Kidney tubule cell (primary cell): ENCODE measurements at places on chromosomes 4 and X.
A peak's percentile ranks its signal among the peaks of the same experiment; 100 is the strongest.

DNA sequence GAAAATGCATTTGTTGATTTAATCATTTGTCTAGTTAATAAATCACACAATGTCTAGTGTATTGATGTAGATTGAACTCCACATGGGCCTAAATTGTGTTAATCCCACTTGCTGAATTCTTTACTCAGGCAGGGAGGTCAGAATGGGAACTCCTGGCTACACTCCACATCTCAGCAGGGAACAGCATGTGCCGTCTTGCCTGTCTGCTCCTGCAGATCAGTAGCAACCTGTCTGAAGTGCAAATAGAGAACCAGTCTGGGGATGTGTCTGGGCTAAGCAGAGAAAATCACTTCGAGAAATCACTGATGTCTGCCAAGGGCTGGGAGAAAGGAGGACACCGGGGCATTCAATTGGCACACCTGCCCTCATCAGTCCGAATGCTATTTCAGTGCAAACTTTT is 16.5 kb upstream of the MXRA5 start:
- no peak for DNase-seq

GRCh38 chrX:69535661-69536060 is 31.5 kb downstream of the NALF2 start:
- DNase-seq: no peak

DNA sequence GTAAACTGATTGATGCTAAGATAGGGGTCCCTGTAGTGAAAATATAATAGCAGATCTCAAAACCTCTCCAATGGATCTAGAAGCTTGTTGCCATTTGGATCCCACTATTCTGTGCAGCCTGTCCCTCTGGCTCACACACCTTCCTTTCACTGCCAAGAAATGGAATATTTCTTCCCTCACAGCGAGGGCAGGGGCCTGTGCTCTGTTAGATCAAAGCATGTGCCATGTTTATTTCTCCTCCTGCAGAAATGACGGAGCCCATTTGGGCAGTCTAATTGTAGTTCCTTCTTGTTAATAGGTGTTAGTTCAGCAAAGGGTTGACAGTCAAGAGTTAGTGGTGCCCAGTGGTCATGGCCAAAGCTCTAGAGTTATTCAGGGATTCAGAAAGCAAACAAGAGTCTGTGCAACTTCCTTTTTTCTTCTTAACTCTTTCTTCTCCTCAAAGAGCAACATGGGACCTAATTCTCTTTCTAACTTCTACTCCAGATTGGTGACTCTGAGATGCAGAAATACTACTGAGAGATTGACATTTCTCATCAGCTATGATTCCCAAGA is 106.8 kb downstream of the STOX2 start:
- DNase-seq: no peak

GRCh38 chr4:22407361-22407760 is 108.5 kb downstream of the ADGRA3 start:
- no peak for DNase-seq

- DNase-seq: peak; percentile 9
These were observed 558.9 kb downstream of the SPOCK3 start for GRCh38 chr4:166675411-166675810.

DNA sequence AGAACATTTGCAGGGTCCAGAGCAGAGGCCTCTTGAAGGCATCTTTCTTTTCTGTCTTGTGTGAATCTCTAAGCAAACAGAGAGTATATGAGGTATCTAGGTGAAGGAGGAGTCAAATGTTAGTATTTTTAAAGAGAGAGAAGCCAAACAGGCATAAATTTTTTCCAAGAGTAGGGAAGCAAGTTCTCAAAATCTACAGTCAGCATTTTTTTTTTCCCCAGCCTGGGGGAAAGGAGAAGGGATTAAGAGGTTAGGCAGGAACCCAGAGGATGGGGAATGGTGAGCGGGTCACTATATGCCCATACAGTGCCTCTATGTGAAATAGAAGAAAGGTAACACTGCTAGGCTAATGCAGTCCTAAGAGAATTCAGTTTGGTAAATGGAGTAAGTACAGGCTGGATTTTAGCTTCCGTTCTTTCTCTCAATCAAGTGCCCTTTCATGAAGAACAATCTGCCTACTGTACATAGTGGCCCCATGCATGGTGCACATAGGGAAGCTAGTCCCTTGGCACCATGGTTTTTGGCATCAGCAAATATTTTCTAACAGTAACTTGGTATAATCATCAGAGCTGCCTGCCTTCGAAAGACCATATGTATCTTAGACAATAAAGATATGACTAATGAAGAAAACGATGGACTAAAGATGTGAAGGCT is 163.1 kb upstream of the MAB21L2 start:
- no peak for DNase-seq

GRCh38 chr4:4862665-4863482 is 3.4 kb downstream of the MSX1 start:
- no peak for DNase-seq

DNA sequence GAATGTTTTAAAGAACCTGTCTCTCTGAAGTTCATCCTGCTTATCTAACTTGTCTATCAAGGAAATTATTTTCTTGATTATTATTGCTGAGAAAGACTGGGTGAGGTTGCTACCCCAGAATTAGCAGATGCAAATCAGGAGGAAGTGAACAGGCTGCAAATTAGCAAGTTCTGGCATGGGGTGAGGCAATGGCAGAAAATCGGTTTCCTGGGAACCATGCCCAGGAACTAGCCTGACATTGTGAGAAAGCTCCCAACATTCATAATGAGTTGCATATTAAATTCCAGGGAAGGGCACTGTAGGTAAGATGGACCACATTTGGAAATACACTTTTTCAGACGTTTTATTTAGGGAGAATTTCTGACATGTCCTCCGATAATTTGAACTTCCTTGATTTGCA is 11.6 kb downstream of the ARSF start:
- no peak for DNase-seq

DNA sequence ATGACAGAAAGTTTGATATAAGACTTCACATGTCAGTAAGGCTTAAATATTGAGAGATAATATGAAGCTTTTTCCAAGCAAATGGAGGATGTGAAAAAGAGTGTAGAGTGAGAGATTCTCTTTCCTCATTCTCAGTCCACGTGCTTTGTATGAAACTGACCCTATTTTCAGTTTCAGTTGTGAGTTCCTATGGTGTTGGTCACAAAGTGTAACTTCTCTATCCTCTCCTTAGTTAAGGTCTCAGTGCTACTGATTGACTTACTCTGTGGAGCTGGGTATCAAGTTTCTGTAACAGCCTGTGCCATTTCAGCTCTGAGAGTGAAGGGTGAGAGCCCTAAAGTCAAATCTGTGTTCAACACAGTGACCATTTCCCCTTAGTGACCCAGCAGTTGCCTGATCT is 277.2 kb downstream of the EPHA5 start:
- DNase-seq: peak; percentile 13

GRCh38 chrX:1093121-1093520 is 119.3 kb downstream of the CRLF2 start:
- no peak for DNase-seq

DNA sequence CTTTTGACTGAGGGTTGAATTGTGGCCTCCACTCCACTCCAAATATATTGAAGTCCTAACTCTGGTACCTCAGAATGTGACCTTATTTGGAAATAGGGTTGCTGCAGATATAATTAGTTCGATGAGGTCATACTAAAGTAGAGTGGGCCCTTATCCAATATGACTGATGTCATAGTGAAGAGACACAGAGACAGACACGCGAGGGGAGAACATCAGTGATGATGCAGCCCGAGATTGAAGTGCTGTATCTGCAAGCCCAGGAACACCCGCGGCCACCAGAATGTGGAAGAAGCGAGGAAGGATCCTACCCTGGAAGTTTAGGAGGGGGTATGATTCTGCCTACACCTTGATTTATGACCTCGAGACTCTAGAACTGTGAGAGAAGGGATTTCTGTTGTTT is 279.0 kb downstream of the ANKRD50 start:
- DNase-seq: no peak

- DNase-seq: peak; percentile 98
These were observed 9.4 kb downstream of the IL15 start for GRCh38 chr4:141645611-141646340.

GRCh38 chrX:119030990-119031389 is 41.8 kb upstream of the CT47C1 start:
- no peak for DNase-seq
